ENCODE measurements at places on chromosomes 11 and 22.

GRCh38 chr11:12088047-12088481 is 22.3 kb upstream of the MICAL2 start:
- peak; percentile 55 for DNase-seq

DNA sequence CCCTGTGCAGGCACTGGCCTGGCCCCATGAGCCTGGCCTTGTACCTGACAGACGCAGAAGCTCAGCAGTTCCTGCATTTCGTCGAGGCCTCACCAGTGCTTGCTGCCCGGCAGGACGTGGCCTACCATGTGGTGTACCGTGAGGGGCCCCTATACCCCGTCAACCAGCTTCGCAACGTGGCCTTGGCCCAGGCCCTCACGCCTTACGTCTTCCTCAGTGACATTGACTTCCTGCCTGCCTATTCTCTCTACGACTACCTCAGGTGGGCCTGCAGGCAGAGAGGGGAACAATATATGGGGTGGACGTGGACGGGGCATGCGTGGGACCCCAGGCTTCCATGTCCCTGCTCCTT is 4.9 kb downstream of the LARGE2 start:
- DNase-seq = no peak

GRCh38 chr22:43859176-43859575 is 3.1 kb downstream of the SULT4A1 start:
- no peak for DNase-seq

DNA sequence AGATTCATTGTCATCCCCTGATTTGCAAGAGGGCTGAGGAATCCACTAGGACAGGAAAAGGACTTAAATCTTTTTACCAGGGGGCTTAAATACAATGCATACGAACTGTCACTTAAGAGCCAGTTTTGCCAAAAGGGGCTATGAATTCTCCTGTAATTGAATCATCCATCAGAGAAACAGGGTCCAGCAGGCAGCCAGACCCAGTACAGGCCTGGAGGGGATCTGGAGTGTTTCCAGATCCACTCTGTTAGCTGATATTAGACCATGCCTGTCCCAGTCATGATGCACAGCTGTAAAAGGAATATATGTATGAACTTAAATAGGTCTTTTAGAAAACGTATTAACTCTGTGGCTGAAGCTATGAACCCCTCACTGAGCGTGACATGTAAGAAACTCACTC is 53.8 kb upstream of the PRSS23 start:
- DNase-seq = no peak

DNA sequence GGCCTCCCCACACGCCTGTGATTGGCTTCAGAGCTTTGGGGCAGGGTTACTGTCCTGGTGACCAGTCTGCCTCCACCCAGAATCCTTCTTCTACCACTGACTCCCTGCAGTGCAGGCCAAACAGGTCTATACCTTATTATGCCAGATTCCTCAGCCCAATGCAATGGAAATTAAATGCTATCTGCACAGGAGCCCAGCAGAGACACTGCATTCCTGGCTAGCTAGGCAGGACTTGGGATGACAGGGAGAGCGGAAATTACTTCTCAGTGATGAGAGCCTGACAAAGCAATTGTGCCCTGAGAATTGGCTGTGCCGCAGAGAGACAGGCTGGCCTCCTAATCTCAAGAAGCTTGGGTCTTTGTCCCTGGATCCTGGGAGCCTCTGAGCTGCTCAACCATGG is 143.8 kb upstream of the NCAM1 start:
- DNase-seq = no peak

GRCh38 chr11:34148504-34149165 is 43.2 kb downstream of the NAT10 start:
- DNase-seq = no peak

GRCh38 chr11:111586388-111586831 is 15.8 kb upstream of the SIK2 start:
- peak; percentile 43 for DNase-seq

DNA sequence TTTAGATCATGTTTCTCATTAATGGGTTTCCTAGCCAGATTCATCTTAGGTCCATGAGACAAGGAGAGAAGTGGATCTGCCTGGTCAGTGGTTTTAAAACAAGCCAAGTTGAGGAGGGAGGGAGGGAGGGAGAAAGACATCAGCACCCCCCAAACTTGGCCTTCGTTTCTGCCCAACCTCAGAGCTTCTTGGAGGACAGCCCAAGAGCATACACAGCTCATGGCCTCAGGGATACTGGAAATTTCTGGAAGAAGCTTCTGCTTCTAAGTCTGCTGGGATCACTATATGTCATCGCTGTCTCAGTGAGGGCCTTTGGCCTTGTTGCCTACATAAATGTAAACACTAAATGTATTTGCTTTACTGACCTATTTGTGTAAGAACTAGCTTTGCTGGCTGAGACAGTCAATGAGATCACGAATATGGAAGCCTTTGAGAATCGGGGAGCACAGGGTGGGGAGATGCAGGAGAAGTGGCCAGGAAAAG is 375.1 kb downstream of the BUD13 start:
- DNase-seq = no peak

- no peak for DNase-seq
These were observed 7.2 kb downstream of the MICAL2 start for GRCh38 chr11:12117611-12118010.

Data from Calu3 (cell line).